Stimulated activated CD8-positive, alpha-beta memory T cell treated with anti-CD3 and anti-CD28 coated beads, Interleukin-2, amount 100 ng/mL, for 48 hours (primary cell): ENCODE measurements at places on chromosomes 5 and 9.

DNA sequence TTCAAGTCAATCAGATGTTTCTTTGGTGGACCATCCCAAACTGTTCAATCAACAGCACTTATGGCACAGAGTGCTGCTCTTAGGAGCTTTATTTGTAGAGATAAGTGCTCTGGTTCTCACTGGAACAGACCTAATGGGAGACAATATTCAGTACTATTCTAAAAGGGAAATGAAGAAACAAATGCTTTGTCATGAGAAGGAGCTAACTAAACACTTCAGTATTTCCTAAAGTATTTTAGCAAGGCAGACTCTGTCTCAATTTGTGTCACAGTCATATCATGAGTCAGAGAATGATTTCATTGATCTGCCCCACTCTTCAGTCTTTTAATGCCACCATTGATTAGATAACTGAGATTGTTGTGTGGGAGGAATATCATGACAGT is 175.3 kb downstream of the SLF1 start:
- DNase-seq: no peak

DNA sequence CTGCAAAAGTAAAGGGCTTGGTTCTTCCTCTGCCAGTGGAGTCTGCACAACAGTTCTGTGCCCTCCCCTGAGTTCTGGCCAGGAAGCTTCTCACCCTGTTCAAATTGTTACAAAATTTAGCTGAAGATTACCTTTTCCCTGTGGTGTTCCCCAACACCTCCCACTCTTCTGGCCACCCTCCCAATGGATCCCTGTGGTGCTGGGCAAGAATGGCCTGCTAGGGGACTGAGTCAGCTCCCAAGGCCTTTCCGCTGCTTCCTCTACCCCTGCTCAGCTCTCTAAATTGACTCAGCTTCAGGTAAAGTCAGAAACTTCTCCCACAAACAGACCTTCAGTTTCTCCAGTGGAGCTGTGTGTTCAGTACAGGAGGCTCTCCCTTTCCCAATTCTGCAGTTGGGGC is 186.0 kb downstream of the NR2F1-AS1 start:
- no peak for DNase-seq

- no peak for DNase-seq
Observed at GRCh38 chr9:77424993-77425392, 223.1 kb downstream of the GNA14 start.

GRCh38 chr9:98916660-98917059 is 27.0 kb upstream of the COL15A1 start:
- no peak for DNase-seq

- peak; percentile 14 for DNase-seq
Observed at GRCh38 chr5:218457-219291, 554 bp downstream of the SDHA start.

DNA sequence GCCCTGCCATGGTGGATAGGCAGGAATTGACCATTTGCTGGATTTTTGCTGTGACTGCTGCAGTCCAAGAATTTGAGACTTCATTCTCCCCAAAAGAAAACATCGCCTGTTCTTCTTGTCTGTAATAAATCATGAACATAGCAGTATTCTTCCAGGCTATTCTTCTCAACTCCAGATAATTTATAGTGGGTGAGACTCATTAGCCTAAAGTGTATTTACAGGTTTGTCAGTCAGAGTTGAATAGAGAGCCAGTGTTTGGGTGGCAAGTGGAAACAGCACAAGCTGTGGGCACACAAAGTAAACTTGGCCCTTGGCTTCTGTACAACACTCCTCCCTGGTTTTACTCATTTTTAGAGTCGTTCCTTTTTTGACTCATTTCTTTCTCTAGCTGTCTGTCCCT is 128.2 kb upstream of the VCAN start:
- DNase-seq: no peak

GRCh38 chr9:92964607-92965060 is 17.3 kb downstream of the FGD3 start:
- DNase-seq: no peak

GRCh38 chr5:128637031-128637430 is 99.0 kb upstream of the FBN2 start:
- DNase-seq: no peak

GRCh38 chr5:176541338-176542134 is 4.3 kb upstream of the RNF44 start:
- DNase-seq: no peak

DNA sequence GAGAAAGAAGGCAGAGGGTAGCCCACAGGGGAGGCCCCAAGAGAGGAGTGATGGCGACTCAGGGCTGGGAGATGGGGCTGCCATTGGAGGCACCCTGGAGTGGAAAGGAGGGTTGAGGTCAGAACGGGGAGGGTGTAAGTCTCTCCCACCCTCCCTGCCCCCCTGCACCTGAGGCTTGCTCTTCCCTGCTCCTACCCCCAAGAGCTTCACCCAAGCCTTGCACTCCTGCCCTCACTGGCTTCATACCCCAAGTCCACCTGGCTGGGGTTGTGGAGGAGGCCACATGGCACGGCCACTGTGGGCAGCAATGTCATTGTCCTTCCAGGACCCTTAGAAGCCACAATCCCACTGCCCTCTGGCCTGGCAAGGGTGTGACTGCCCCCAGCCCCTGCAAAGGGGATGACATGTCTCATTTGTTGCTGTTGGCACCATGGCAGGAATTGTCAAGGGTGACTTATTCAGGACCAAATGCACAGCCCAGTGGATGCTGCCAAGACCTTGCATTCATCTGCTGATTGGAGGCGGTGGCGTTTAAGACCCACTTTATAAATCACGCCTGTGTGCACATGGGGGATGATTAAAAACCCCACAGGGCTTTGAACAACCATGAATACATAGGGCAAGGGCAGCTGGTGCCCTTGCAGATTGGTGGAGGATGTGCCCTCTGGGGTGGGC is 47.6 kb upstream of the RNU6ATAC start:
- DNase-seq: no peak

- DNase-seq: no peak
Observed at GRCh38 chr9:111118256-111118948, 80.1 kb upstream of the LPAR1 start.

DNA sequence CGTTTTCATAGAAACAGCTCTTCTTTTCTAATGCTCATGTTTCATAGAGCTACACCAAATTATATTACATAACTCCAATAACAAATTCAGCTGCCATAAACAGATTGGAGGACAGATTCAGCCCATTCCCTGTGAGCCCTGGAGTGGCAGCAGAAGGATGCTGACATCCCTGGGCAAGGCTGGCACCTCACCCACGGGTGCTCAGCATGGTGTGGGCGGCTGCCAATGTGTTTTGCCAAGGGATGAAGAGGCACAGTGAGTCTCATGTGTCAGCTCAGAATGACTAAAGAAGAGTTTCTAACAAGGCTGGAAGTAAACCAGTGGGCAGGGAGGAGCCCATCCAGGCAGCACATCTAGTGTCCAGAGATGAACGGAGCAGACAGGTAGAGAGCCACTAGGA is 127.1 kb upstream of the ICE1 start:
- no peak for DNase-seq

GRCh38 chr9:133377721-133378216 is 1.6 kb downstream of the STKLD1 start:
- DNase-seq: no peak

GRCh38 chr9:2427120-2427891 is 194.3 kb upstream of the VLDLR start:
- DNase-seq: no peak

- no peak for DNase-seq
Observed at GRCh38 chr5:138263581-138263980, 10.8 kb downstream of the GFRA3 start.

DNA sequence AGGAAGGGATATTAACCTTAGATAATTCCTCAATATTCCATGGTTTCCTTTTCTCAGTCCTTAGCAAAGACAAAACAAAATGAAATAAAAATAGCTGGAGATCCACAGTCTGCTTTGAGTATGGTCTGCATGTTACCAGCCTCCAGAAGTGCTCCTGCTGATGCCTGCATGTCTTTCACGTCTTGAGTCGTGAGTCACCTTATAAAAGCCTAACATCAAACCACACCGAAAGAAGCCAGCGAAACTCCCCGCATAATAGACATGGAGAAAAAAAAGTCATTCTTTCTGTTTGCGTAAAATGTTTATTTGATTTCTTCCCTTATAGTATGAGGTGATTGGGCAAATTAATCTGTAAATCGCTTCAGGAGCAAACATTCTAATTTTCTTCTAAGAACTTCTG is 380.5 kb downstream of the SLCO4C1 start:
- DNase-seq: no peak
